Activated CD4-positive, alpha-beta T cell treated with anti-CD3 and anti-CD28 coated beads, Interleukin-2, amount 50 U/mL, for 48 hours (primary cell): ENCODE measurements at places on chromosomes 12 and 14.

GRCh38 chr12:64759035-64759894 lies at the start of gene GNS:
Gene GNS (minus strand): TSS chr12:64759406. CDS start chr12:64759276, 130 bp downstream.
- peak; percentile 98 for DNase-seq

DNA sequence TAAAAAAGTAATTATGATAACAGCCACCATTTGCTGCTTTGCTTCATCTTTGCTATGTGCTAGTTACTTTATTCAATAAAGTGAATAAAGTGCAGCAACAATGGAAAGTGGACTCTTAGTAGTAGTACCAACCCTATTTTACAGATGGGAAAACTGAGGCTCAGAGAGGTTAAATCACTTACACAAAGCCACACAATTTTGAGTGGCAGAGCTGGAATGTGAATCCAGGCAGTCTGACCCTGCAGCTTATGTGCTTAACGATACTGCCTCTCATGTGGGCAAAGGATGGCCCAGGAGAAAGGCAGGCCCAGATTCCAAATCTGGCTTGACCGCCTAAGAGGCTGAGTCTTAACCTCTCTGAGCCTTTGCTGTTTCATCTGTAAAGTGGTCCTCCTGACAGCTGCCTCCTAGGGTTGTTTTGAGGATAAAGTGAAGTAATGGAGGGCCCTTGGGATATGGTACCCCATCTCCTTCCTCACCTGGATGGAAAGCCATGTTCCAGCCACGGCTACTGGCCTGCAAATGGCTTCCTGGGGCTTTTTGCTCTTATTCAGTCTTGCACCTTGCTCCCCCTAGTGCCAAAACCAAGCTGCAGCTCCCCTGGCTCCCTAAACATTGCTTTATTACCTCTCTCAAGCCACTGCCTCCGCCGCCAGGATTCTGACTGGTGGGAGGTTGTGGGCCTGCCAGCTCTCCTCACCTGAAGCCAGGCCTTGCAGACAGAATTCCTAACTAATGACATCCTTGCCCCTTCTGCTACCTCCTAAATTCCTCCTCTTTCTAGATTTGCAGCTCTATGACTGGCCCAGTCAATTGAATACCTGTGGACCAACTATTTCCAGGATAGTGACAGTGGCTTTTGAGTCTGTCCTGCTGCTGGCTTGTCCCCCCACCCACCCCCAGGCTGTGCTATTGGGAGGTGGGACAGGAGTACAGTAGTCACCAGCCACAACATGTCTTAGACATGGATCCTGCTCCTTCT lies 283.3 kb upstream of the PWP1 start:
- peak; percentile 75 for DNase-seq

GRCh38 chr12:21248679-21249078 lies 86.0 kb downstream of the SLCO1A2 start:
- DNase-seq: no peak

DNA sequence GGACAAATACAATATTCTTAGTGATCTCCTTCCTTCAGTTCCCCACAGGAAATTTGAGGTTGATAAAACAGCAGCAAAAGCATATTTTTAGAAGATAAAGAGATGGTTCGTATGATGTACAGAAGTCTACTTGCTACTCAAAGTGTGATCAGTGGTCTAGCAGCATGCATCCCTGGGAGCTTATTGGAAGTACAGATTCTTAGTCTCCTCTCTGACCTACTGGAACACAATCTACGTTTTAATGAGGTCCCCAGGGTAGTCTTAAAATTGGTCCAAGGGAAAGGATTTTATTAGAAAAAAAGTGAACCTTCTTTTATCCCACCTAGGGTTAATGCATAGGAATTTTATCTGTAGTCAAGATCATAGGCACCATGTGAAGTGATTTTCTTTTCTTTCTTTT lies 703.4 kb downstream of the NRXN3 start:
- no peak for DNase-seq

GRCh38 chr12:24759155-24759554 lies 189.7 kb downstream of the BCAT1 start:
- no peak for DNase-seq
